GM12878 (cell line): ENCODE measurements at places on chromosomes 3 and 15. TPM values are rescaled to one million over a fixed set of nuclear protein-coding genes. Genes with fewer than 3 reads are reported as not detected.

Gene TGM4
- not detected in 2 replicates for total RNA-seq

Gene GATA2
- total RNA-seq: 0.13 and 0.56 TPM in 2 replicates

Gene RASGRP1
- total RNA-seq: 25.5 and 29.3 TPM in 2 replicates

Gene TLR9
- total RNA-seq: 4.8 and 6.9 TPM in 2 replicates

Gene SLC28A2
- not detected in 2 replicates for total RNA-seq

Gene LIPC
- total RNA-seq: 0.18 TPM in 1 of 2 replicates, not detected in the other

Gene PLA2G4F
- 0.05 TPM in 1 of 2 replicates, not detected in the other for total RNA-seq

Gene PCOLCE2
- total RNA-seq: 0.41 and 1.1 TPM in 2 replicates

Gene FOXB1
- not detected in 2 replicates for total RNA-seq

Gene PLA2G4E
- total RNA-seq: 0.05 and 0.11 TPM in 2 replicates

Gene ISL2
- 0.26 TPM in 1 of 2 replicates, not detected in the other for total RNA-seq

Gene PLA2G4B
- total RNA-seq: 3.1 and 6.6 TPM in 2 replicates

Gene GLT8D1
- total RNA-seq: 35.3 and 41.0 TPM in 2 replicates

Gene NOX5
- not detected in 2 replicates for total RNA-seq

Gene ACKR4
- total RNA-seq: 0.10 TPM in 1 of 2 replicates, not detected in the other

Gene CYP1A1
- total RNA-seq: not detected in 2 replicates

Gene RBP2
- total RNA-seq: not detected in 2 replicates

Gene CCR2
- 2.5 and 3.5 TPM in 2 replicates for total RNA-seq

Gene GOLGA6L7
- not detected in 2 replicates for total RNA-seq

Gene CELSR3
- total RNA-seq: 1.6 TPM in 2 replicates

Gene P2RY1
- 3.1 and 3.3 TPM in 2 replicates for total RNA-seq

Gene A4GNT
- not detected in 2 replicates for total RNA-seq

Gene MME
- 0.23 and 0.51 TPM in 2 replicates for total RNA-seq

Gene CADPS
- total RNA-seq: not detected in 2 replicates

Gene SH2D7
- 0.08 TPM in 1 of 2 replicates, not detected in the other for total RNA-seq

Gene PFKFB4
- total RNA-seq: 8.0 and 9.8 TPM in 2 replicates

Gene SPTBN5
- 0.05 and 0.18 TPM in 2 replicates for total RNA-seq

Gene AHSG
- total RNA-seq: 0.90 and 1.2 TPM in 2 replicates

Gene PDHB
- 62.9 and 65.5 TPM in 2 replicates for total RNA-seq
